ENCODE measurements at places on chromosomes 5 and 9.
A peak's percentile ranks its signal among the peaks of the same experiment; 100 is the strongest.

- DNase-seq = no peak
These were observed 48.6 kb downstream of the NACC2 start for GRCh38 chr9:136046554-136046920.

GRCh38 chr9:105928416-105928815 lies 234.1 kb downstream of the TMEM38B start:
- no peak for DNase-seq

DNA sequence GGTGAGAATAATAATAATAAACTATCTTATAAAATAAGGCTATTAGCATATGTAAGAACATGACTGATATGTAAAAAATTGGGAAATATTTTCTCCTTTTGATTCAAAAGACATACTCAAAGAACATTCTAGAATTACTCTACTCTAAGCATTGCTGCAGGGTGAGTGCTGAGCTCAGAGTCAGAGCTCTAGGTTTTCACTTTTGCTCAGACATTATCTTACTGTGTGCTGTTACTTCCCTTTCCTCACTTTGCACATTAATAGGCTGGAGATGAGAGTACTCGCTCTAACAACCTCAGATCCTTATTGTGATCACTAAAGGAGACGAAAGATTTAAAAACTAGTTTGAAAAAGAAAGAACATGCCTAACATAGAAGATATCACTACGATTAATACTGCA lies 99.4 kb upstream of the C9orf72 start:
- no peak for DNase-seq

DNA sequence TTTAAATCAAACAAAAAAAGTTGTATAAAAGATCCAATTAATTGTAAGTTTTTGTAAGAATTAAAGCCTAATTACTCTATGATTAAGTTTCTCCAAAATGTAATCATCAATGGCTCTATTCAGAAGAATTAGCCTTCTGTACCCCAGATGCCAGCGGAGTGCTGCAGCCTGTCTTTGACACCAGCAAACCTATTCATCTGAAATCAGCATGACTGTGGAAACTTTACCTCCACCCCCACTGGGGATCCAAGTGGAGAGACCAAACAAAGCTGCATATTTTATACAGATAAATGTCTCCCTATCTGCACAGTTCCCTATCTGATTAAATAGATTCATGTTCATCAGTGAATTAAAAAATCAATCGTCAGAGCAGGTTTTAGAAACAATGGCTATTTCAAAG lies 426.8 kb downstream of the KIAA0825 start:
- no peak for DNase-seq

DNA sequence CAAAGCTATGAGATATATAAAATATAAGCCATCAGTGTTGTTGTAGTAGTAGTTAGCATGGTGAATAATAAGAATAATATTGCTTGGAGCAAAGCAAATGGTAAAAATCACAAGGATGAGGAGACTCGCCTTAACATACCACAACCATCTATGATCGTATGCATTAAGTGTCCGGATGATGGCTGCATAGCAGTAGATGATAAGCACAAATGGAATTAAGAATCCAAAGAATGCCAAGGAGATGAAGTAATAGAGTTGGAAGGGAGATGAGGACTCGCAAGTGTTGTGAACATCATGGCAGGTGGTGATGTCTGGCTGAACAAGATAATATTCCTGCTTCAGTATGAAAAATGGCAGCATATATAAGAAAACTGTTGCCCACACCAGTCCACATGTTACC lies 5.5 kb downstream of the F2RL2 start:
- no peak for DNase-seq

- DNase-seq = no peak
These were observed 37.7 kb upstream of the PDE8B start for GRCh38 chr5:77172713-77173328.

GRCh38 chr9:128473104-128473503 lies 17.3 kb downstream of the ODF2 start:
- no peak for DNase-seq

- DNase-seq = no peak
These were observed 578.4 kb downstream of the SLCO4C1 start for GRCh38 chr5:101717721-101718120.

- DNase-seq = no peak
These were observed 55.6 kb upstream of the FCN2 start for GRCh38 chr9:134825025-134825424.

- no peak for DNase-seq
These were observed 16.0 kb downstream of the FAM174A start for GRCh38 chr5:100551183-100551582.

GRCh38 chr9:101639311-101639710 lies 44.5 kb upstream of the PPP3R2 start:
- DNase-seq = no peak

- DNase-seq = no peak
These were observed 163.3 kb upstream of the TBC1D2 start for GRCh38 chr9:98418578-98419259.

- DNase-seq = no peak
These were observed 175.2 kb downstream of the GAPVD1 start for GRCh38 chr9:125436613-125437443.

GRCh38 chr5:112125903-112126302 lies 293.2 kb downstream of the EPB41L4A start:
- DNase-seq = no peak

GRCh38 chr5:158170060-158170459 lies 311.1 kb upstream of the CLINT1 start:
- no peak for DNase-seq

- DNase-seq = no peak
These were observed 368.5 kb downstream of the NTRK2 start for GRCh38 chr9:85038061-85038460.

DNA sequence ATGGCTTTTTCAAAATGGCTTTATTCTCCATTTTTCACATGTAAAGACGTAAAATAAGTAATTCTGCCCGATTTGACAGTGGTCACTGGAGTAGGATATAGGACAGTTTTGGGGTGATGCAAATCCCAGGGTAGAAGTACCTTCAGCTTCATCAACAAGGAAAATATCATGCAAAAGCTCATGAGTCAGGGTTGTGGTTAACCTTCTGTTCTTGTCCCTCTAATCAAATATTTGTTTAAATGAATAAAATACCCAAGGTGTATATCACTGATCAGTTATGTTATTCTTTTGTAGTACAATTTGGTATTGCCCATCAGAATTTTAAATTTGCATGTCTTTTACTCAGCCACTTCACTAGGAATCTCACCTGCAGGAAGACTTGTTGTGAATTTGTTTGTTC lies 40.0 kb downstream of the FBXL7 start:
- no peak for DNase-seq

- DNase-seq = no peak
These were observed 208.5 kb downstream of the TMEM161B start for GRCh38 chr5:88060194-88060593.

DNA sequence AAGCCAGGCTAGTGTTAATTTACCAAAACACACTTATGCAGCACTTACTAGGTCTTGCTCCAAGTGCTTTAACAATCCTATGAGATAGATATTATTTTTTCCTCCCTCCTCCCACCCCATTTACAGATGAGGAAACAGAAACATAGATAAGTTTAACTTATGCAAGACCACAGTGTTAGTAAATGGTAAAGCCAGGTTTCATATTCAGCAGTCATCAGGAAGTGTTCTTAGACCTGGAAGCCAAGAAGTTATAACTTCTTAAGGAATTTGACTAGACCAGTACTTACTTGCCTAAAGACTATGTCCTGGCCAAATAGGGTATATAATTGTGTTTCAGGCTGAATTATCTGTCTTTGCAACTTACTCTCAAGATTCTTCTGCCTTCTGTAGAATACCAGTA lies 15.9 kb downstream of the ABHD17B start:
- DNase-seq = no peak

DNA sequence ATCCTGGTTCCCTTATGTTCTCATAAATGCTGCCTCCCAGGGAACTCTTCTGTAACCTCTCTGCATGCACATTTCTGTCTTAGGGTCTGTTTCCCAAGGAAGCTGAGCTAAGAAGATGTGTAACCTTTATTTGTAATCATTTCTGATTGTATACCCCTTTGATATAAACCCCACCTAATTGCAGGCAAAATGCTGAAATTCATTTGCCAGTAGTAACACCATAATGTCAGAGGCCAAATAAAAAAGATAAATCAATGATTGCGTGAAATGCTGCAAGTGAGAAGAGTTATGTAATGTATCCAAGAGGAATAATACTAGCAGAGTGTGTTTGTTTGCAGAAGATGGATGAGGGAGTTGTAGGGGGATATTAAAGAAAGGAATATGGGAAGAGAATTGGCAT lies 822.6 kb upstream of the GRAMD2B start:
- DNase-seq = no peak

- DNase-seq = no peak
These were observed 18.1 kb upstream of the ZBTB34 start for GRCh38 chr9:126842220-126842842.

DNA sequence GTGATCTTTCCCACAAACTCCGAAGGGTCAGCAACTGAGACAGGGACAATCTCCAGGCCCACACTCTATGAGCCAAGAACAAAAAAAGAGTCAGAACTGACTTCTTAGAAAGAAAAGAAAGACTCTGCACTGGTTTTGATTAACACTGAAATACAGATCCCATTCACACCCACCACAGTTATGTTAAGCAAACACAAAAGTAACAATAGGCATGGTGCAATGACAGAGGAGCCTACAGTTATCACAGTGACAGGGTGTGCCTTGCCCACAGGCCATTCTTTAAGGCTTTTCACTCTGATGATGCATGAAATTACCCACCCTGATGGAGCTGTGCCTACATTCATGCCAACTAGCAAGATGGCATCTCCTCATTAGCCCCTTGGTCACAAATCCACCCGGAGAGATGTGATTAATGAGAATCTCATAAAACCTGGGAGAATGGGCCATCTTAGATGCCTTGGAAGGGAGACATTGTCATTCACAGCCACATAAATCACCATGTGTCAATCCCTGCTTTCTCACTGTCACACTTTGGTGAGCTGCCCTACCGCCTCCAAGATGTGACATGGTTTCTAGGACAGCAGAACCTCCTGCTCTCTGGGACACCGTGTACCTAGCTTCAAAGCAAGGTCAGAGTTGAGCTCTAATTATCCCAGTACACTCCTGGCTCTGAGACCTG lies 27.6 kb upstream of the FSTL4 start:
- no peak for DNase-seq

DNA sequence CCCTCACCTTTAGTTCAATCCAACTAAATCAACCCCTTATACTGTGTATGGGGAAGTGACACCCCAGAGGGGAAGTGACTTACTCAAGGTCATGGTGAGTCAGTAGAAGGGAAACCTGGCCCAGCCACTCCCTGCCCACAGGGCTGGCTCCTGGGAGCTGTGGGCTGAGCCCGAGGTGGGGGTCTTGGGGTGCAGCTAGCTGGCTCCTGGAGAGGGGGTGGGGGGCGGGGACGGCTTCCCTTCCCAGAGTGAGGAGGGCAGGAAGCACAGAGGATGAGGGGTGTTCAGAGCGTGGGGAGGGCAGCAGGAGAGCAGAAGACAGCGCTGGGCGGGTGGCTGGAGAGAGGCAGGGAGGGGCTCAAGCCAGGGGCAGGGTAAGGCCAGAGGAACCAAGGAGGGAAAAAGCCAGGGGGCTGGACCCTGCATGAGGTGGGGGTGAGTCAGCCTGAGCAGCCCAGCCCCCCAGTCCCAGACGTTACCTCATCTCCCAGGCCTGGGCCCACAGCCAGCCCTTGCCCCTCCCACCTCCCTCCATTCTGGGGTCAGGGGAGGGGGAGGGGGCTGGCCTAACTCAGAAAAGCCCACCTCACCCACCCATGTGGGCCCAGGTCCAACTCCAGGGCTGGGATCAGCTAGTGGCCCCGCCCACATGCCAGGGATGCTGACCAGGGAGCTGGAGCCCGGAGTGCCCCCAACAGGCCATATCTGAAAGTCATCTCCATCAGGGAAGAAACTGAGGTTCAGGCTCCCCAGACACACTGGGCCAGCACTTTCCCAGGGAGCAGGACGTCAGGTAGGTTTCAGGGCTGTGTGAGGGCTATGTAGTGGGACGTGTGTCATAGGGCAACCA lies 2.8 kb downstream of the PDLIM7 start:
- no peak for DNase-seq

DNA sequence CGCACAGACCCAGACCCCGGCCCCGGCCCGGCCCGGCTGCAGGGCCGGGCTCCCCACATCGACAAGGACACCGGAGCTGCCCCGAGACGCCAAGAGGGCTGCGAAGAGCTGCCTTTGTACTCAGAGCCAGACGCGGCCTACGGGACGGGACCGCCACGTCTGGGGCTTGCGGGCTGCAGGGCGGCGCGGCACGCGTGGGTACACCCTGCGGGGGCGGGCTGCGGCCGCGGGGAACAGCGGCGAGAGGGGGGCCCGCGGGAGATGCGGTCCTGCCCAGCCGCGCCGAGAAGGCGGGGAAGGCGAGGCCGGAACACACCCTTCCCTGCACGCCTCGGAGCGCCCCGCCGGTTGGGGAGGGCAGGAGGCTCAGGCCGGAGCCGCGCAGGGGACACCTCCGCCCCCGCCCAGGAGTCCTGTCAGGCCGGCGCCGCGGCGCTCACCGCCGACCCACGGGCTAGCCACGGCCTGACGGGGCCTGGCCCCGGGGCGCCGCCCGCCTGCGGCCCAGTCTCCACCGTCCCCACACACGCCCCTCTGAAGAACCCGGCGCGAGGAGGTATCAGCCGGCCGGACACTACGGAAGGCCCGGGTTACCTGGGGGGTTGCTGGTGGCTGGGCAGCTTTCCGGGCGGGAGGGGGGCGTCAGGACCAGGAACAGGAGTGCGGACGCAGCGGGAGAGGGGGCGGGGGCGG lies 478 bp downstream of the RAB14 start:
- DNase-seq = peak; percentile 47

- no peak for DNase-seq
These were observed 108.3 kb downstream of the DRD1 start for GRCh38 chr5:175335691-175336090.

- DNase-seq = no peak
These were observed 618.3 kb downstream of the NR2F1-AS1 start for GRCh38 chr5:92962752-92963151.

DNA sequence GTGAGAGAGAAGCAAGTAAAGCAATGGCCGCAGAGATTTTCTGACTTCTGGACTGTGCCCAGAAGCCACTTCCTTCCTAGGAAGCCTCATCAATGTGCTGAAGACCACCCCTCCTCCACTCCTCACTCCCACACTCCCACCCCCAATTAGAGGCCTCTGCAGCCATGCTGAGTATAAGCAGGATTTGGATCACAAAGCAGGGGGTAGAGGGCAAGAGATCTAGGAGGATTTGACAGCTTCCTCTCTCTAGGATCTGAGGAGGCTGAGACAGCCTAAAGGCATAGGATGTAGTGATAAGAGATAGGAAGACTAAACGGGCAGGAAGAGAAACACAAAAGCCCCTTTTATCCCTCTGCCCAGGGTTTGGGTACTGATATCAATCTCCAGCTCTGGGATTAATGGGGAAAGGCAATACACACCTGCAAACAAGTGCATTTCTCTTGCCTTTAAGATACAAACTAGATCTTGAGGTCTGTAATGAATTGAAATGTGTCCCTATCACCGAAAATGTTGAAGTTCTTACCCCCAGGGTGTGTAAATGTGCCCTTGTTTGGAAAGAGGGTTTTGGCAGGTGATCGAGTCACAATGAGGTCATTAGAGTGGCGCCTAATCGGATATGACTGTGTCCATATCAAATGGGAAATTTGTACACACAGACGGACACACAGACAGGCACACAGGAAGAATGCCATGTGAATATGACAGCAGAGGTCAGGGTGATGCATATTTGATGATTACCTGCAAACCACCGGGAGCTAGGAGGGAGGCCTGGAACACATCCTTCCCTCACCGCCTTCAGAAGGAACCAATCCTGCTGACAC lies 28.5 kb downstream of the KCNV2 start:
- DNase-seq = no peak
